ENCODE measurements at places on chromosomes 16 and 17. TPM values are rescaled to one million over a fixed set of nuclear protein-coding genes. Genes with fewer than 3 reads are reported as not detected.

ZNF385C gene
- total RNA-seq: 0.49 TPM

ZNF624 gene
- total RNA-seq: 1.2 TPM

TLCD2 gene
- total RNA-seq: 1.8 TPM

CLEC3A gene
- not detected for total RNA-seq

PSMD3 gene
- 86.7 TPM for total RNA-seq

CRHR1 gene
- not detected for total RNA-seq

COX6A2 gene
- 1,568 TPM for total RNA-seq

GRCh38 chr16:1758923-1759322, 12.4 kb downstream of the NME3 start:
- H3K4me1 ChIP-seq: no peaks in the 10 kb centered on the region
- no peak overlapping the region for H3K27ac ChIP-seq
- no peak for DNase-seq
- no peak overlapping the region for H3K4me3 ChIP-seq
- H3K36me3 ChIP-seq: peaks cover 81% of the 10 kb centered on the region

DNA sequence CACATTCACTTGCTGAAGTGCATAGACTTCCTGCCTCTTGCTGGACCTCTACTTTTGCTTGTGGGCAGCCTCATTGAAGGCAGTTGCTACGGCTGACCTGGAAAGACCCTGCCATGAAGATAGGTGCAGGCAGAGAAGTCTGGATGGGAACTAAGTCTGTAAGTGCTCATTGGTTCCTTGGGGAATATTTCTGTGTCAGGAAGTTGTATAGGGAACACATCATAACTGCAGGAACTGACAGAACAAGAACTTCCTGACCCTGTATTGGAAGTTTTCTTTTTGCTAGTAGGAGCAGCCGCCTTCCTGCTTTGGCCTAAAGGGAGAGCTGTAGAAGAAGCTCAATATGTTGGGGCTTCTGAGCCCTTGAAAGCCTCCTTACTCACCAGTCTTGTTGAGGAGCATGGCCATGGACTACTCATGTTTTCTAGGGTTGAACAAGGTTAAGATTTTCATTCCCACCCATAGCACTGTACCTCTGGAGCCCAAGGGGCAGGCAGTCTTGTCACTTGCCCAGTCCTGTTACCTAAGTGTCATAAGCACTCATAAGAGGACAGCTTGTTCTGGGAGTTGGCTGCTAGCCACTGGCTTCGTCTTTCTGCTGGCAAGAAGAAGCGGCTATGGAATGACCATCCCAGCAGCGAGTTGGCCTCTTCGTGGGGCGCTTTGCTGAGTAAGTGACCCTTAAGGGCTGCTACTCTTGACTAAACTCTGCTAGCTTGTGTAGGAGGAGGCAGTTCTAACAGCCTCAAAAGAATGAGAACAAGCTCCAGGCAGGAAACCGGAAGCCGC, 7.2 kb downstream of the UBFD1 start:
- peak; percentile 62 for DNase-seq
- H3K36me3 ChIP-seq: peaks cover 99% of the 10 kb centered on the region
- peaks cover 48% of the 10 kb centered on the region for H3K4me1 ChIP-seq
- peak overlapping the region; percentile 87 for H3K27ac ChIP-seq
- no peaks in the 10 kb centered on the region for H3K27me3 ChIP-seq

- DNase-seq: no peak
- no peak overlapping the region for H3K4me3 ChIP-seq
- H3K36me3 ChIP-seq: peaks cover 9% of the 10 kb centered on the region
- H3K27me3 ChIP-seq: no peaks in the 10 kb centered on the region
Measured at GRCh38 chr16:47627721-47628120, 166.6 kb downstream of the PHKB start.

- H3K4me1 ChIP-seq: peaks cover 6% of the 10 kb centered on the region
Measured at GRCh38 chr17:28688481-28688880, 23.2 kb downstream of the PROCA1 start.

- H3K4me1 ChIP-seq: peaks cover 33% of the 10 kb centered on the region
- no peak overlapping the region for H3K27ac ChIP-seq
Measured at GRCh38 chr16:54939510-54940278, 9.0 kb downstream of the IRX5 start.

GRCh38 chr16:65274566-65274965, 152.7 kb upstream of the CDH11 start:
- H3K27ac ChIP-seq: no peak overlapping the region
- H3K36me3 ChIP-seq: no peaks in the 10 kb centered on the region
- no peaks in the 10 kb centered on the region for H3K27me3 ChIP-seq
- peaks cover 4% of the 10 kb centered on the region for H3K4me1 ChIP-seq
- H3K4me3 ChIP-seq: no peak overlapping the region
- DNase-seq: no peak

- no peak for DNase-seq
- H3K4me1 ChIP-seq: no peaks in the 10 kb centered on the region
- no peak overlapping the region for H3K4me3 ChIP-seq
- H3K36me3 ChIP-seq: peaks cover 34% of the 10 kb centered on the region
- H3K27ac ChIP-seq: no peak overlapping the region
- H3K27me3 ChIP-seq: no peaks in the 10 kb centered on the region
Measured at GRCh38 chr17:31224366-31224765, 72.7 kb downstream of the OMG start.

GRCh38 chr17:15289285-15290183, 24.4 kb upstream of the PMP22 start:
- H3K4me3 ChIP-seq: no peak overlapping the region
- no peaks in the 10 kb centered on the region for H3K36me3 ChIP-seq
- H3K27ac ChIP-seq: peak overlapping the region; percentile 91
- H3K4me1 ChIP-seq: peaks cover 55% of the 10 kb centered on the region
- no peak for DNase-seq

DNA sequence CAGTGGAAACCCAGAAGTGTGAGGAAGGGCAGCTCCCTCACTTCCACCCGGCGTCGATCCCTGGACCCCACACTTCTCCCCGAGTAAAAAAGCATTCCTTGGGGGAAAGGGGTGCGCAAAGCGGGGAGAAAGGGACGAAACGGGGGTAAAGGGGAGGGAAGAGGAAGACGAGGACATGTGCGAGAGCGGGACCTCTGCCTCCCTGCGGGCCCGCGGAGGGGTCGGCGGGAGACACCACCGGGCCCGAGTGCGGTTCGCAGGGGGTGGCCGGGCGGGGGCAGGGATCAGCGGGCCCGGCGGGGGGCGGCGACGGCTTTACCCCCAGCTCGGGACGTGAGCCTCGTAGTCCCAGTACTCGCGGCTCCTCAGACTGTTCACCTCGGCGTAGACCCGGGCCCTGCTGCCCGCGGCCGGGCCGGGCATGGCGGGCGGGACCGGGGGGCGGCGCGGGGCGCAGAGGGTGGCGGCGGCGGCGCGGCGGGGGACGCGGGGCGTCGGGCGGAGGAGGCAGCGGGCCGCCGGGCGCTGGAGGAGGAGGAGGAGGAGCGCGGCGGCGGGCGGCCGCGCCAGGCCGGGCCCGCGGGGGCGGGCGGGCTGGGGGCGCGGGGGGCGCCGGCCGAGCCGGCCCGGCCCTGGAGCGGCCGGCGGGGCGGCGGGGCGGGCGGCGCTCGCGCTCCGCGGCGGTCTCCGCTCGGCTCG, 443 bp downstream of the CSNK2A2 start:
- DNase-seq: no peak
- no peaks in the 10 kb centered on the region for H3K27me3 ChIP-seq
- H3K4me3 ChIP-seq: peak overlapping the region; percentile 85
- peaks cover 39% of the 10 kb centered on the region for H3K36me3 ChIP-seq
- H3K4me1 ChIP-seq: peaks cover 32% of the 10 kb centered on the region
- H3K27ac ChIP-seq: peak overlapping the region; percentile 54

DNA sequence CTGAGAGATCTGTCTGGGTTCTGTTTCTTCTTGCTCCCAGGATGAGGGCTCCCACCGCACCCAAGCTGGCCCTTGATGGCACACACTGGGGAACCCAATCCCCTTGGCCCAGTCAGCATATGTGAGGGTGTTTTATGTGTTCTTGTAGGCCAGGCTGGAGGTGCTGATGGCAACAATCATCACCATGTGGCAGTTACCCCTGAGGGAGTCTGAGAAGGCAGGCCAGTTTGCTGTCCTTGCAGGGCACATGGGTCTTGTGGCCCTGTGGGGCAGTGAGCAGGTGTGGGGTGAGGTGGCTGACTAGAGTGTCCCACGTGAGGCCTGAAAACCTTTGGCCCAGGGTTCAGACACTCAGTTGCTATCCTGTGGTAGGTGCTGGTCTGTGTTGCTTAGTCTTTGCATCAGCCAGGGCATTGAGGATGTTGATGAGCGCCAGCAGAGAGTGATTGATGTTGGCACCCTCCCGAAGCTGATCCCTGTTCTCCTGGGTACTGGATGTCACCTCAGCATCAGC, 2183.0 kb downstream of the TP53TG3F start:
- no peaks in the 10 kb centered on the region for H3K4me1 ChIP-seq
- no peak for DNase-seq
- no peak overlapping the region for H3K4me3 ChIP-seq
- no peak overlapping the region for H3K27ac ChIP-seq
- no peaks in the 10 kb centered on the region for H3K36me3 ChIP-seq

DNA sequence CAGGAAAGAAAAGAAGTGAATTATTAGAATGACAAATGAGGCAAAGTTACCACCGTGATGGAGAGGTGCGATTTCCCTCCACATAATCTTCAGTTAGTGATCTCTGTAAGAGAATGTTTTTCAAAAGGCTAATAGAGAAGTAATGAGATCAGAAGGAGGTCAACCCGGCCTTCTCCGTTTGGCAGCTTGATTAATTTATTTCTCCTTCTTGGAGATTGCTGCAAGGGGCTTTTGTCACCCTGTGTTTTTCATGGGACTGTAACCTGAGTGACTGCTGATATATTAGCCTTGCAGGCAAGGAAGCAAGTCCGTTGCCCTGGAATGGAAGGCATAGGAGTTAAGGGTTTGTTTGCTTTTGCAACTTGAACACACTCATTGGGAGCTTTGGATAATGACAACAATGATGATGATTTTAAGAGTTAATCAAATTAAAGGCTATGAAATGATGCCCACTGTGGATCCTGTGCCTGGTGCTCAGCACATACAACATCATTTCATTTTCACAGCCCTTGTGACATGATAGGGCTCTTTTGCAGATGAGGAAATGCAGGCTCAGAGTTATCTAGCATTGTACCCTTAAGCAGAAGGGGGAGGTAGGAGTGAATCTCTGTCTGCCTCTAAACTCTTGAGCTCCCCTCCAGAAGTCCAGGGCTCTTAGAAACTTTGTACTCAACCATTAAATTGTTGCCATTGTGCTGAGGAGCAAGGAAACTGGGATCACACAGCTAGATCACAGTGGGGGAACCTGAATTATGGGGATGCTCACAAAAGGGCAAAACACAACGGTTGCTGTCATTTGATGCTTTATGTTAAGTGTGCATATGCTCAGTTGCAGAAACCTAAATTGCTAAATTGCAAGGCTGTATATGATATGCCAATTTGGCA, 226.3 kb downstream of the WWOX start:
- no peak overlapping the region for H3K4me3 ChIP-seq
- H3K27ac ChIP-seq: no peak overlapping the region
- H3K4me1 ChIP-seq: peaks cover 3% of the 10 kb centered on the region
- no peaks in the 10 kb centered on the region for H3K36me3 ChIP-seq
- no peaks in the 10 kb centered on the region for H3K27me3 ChIP-seq
- no peak for DNase-seq

GRCh38 chr17:55168958-55169687, 95.6 kb upstream of the HLF start:
- H3K27me3 ChIP-seq: no peaks in the 10 kb centered on the region
- no peaks in the 10 kb centered on the region for H3K4me1 ChIP-seq
- peaks cover 4% of the 10 kb centered on the region for H3K36me3 ChIP-seq
- DNase-seq: no peak

DNA sequence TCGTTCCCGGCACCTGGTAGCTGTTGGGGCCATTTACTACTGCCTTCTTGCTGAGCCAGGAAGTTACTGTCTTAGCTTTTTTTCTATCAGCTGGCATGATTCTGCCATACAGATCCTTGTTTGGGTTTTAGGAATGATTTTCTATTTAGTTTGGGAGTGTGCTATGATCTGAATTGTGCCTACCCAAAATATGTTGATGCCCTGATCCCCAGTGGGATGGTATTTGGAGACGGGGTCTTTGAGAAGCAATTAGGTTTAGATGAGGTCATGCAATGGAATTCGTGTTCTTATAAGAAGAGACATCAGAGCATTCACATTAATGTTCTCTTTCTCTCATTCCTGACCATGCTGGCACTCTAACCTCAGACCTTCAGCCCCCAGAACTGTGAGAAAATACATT, 59.4 kb upstream of the HS3ST2 start:
- H3K4me3 ChIP-seq: no peak overlapping the region
- no peak for DNase-seq
- H3K4me1 ChIP-seq: no peaks in the 10 kb centered on the region
- H3K27me3 ChIP-seq: peaks cover 35% of the 10 kb centered on the region
- H3K36me3 ChIP-seq: no peaks in the 10 kb centered on the region

DNA sequence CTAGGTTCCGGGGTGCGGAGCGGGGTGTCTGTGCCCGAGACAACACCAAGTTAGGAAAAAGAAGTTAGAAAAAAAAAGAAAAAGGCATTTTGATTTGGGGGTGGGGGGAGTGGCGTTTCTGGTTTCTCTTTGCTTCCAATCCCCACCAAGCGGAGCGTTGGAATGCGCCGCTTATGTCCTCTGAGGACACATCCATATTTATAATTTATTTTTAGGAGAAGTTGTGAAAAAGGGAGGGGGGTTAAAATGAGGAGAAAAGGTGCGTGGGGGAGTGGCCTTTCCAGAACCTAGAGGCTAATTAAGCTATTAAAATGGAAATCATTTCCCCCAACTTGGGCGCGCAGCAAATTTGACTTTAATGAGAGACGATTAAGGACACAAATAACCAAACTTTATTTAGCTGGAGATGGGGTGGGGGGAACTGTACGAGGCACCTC, 232.1 kb downstream of the MRTFB start:
- DNase-seq: no peak
- H3K27ac ChIP-seq: peak overlapping the region; percentile 91
- H3K36me3 ChIP-seq: no peaks in the 10 kb centered on the region
- H3K27me3 ChIP-seq: peaks cover 9% of the 10 kb centered on the region
- H3K4me3 ChIP-seq: peak overlapping the region; percentile 96
- peaks cover 72% of the 10 kb centered on the region for H3K4me1 ChIP-seq

- H3K27me3 ChIP-seq: peaks cover 3% of the 10 kb centered on the region
- H3K36me3 ChIP-seq: no peaks in the 10 kb centered on the region
- peak overlapping the region; percentile 75 for H3K27ac ChIP-seq
- DNase-seq: peak; percentile 36
- peaks cover 69% of the 10 kb centered on the region for H3K4me1 ChIP-seq
- H3K4me3 ChIP-seq: peak overlapping the region; percentile 14
Measured at GRCh38 chr17:77677630-77678029, 280.9 kb upstream of the TNRC6C start.

DNA sequence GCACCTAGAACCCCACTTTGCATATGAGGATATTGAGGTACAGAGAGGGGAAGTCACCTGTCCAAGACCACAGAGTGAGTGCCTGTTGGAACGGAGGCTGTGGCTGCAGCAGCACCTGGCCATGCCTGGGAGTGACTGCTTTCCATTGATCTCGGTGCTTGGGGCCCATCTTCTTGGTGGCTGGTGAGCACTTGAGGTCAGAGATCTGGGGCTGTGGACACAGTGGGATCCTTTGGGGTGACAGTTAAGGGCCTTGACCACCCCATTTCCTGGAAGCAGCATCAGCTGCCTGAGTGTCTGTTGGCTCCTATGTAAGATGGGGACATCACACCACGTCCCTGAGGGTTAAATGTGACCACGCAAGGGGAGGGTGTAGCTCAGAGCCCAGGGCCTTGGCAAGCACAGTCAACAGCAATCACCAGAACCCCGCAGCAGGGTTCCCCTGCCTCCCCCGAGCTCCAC, 111.7 kb downstream of the IRF8 start:
- DNase-seq: no peak
- no peaks in the 10 kb centered on the region for H3K4me1 ChIP-seq

Measured in left ventricle myocardium inferior (tissue), 1 donor.